ENCODE measurements at places on chromosomes 12 and 14.

DNA sequence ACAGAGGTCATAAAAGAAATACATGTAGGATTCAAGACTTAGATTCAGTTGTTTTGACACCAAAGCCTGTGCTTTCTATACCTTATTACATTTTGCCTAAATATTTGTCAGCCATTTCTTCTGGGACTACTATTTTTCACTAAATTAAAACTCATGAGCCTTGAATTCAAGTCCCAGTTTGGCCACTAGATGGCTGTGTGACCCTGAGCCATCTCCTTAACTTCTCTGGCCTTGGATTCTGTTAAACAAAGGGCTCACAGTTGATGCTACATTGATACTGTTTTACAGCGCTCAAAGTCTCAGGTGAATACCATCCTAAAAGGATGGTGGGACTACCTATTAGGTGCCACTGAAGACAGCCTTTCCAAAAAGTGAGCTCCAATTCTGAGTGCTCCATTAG lies 39.6 kb upstream of the CCDC198 start:
- no peak for DNase-seq

GRCh38 chr12:90757957-90758356 lies 197.0 kb downstream of the CCER1 start:
- DNase-seq, result no peak

- DNase-seq, result no peak
Observed at GRCh38 chr14:37709419-37710195, 114.2 kb downstream of the TTC6 start.

- no peak for DNase-seq
Observed at GRCh38 chr14:42353315-42353714, 746.6 kb downstream of the LRFN5 start.

DNA sequence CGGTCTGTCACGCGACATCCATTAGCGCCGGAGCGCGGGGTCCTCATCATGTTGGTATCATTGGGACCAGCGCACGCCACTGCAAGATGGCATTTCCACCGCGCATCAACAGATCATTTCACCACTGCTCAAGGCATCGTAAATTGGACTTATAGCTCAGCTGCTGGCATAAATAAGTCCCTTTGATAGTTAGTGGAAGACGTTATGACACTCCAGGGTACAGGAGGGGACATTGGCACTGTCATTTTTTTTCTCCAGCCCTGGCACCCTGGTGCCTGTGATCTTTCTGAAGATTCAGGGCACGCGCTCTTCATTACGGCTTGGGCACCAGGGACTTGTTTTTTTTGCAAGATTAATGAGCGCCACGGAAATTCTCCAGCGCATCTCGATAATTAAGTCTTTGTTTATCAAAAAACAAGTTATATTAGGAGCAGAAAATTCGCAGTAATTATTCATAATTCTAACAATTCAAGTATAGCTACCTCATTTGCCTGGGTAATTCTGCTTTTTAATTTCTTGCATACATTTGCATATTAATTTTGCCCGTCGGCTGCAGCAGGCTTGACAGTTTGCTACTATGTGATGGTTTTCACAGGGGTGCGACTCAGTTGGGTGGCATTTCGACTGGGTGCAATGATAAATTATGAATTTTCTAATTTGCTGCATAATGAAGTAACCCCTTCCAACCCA lies 167.7 kb downstream of the VRK1 start:
- DNase-seq, result no peak

- no peak for DNase-seq
Observed at GRCh38 chr14:48967419-48967818, 618.8 kb downstream of the RPS29 start.

DNA sequence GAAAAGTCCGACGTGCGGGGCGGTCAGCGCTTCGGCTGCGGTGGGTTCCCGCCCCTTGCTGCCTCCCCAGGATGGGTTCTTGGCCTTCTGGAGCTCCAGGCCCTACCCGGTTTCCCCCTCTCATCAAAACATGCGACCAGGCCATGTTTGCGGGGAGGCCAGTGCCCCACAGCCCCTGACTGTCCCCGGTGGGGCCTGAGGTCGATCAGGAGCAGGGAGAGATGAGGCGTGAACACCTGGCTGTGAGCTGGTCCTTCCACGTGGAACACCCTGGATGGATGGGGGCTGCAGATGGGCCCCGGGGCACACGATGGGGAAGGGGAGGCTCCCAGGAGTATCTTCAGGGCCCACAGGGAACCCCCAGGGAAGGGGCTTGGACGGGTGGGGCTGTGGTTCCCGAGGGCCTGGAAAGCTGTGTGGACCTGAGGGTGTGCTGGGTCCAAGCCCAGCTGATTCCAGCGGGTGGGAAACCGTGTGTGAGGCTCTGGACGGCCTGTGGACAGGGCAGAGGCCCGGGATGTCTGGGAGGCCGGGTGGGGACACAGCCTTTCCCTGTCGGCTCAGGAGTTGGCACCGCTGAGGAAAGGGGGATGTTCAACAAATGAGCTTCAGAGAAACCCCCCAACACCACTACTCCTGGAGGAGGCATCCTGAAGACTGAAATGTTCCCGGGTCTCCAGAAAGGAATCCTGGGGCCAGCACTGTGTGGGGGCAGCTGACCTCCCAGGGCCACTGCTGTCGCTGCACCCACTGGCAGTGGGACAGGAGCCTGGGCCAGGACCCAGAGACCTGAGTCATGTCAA lies 187.0 kb upstream of the C14orf180 start:
- DNase-seq, result no peak

GRCh38 chr12:127559349-127560040 lies 707.5 kb upstream of the TMEM132C start:
- DNase-seq, result peak; percentile 2

GRCh38 chr12:116508145-116509121 lies 50.7 kb upstream of the MAP1LC3B2 start:
- DNase-seq, result peak; percentile 10

DNA sequence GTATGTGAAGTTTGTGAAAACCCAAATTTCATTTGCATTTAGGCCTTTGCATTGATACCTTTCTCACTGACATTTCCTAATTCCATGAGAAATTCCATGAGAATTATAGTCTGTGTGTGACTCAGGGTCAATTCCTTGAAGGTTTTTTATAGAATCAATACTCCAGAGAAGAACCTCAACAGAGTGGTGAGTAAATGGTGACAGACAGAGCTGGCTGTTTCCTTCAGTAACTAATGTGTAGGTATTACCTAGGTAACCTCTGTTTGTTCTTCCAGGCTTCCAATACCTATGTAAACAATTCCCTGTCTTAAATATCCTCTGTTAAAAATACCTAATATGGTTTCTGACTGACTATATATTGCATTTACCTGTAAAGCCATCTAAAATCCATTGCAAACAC lies 117.0 kb downstream of the TTC8 start:
- DNase-seq, result no peak

- no peak for DNase-seq
Observed at GRCh38 chr12:5364036-5364770, 67.7 kb upstream of the NTF3 start.

DNA sequence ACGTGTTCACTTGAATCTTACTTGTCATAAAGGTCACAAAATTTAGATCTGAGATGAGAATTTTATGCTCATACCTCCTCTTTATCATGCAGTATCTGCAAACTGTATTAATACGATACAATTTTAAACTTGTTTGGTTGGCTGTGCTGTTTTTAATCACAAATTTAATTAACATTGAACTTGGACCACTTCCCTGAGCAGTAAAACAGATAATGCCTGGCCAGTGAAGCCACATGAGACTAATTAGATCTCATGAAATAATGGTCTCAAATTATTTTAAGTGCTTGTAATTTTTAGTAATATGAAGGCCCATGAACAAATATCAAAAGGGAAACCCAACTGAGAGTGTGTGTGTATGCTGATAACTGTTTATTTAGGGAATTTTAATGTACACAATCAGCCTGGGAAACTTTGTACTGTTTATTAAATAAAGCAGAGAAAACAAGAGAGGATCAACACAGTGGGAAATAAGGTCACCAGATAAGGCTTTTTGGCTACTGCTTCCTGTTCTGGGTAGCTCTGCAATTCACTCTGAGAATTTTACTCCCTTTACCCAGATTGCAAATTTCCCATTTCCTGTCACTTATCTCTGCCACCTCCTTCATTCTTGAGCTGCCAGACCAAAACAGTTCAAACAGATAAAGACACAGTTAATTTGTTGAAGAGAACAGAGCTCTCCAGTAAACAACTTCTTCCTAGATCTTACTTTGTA lies 61.6 kb upstream of the GNPNAT1 start:
- DNase-seq, result no peak

DNA sequence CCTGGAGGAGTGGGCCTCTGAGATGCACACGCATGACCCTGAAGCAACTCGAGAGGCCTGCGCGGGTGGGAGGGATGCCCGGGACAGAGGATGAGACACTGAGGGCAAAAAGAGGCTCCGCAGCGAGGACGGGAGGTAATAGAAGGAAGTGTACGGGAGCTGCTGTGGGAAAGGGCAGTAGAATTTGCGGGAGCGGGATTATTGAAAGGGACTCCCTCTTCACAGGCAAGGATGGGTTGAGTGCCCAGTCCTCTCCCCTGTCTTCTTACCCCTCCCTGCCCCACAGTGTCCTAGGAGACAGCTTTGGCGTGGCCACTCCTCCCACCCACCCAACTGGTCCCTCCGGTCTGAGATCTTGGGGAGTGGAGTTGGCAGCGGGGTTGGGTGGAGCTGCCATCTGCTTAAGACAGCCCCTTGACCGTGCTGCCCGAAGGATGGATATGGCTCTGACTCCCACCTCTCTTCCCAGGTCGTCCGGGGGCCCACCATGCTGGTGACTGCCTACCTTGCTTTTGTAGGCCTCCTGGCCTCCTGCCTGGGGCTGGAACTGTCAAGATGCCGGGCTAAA lies 15.7 kb upstream of the ESPL1 start:
- no peak for DNase-seq

GRCh38 chr14:95490727-95491451 lies 25.6 kb downstream of the SYNE3 start:
- no peak for DNase-seq

DNA sequence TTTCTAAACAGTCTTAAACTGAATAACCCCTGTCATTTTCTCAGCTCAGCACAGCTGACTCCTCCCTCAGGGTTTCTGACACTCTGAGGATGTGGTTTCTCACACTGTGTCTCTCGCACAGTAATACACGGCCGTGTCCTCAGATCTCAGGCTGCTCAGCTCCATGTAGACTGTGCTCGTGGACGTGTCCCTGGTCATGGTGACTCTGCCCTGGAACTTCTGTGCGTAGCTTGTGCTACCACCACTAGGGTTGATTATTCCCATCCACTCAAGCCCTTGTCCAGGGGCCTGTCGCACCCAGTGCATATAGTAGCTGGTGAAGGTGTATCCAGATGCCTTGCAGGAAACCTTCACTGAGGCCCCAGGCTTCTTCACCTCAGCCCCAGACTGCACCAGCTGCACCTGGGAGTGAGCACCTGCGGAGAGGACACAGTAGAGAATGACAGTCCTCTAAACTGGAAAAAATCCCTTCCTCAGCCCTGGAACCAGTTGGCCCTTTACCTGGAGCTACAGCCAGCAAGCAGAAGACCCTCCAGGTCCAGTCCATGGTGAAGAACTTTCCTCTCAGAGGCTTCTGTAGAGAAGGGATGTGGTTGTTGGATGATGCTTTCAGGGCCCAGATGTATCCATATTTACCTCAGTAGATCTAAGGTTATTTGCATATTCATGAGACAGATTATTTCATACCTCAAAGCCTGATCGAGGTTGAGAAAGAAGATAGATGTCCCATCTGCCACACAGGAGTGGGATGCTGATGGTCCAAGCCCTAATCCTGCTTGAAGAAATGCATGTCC lies 984.8 kb downstream of the TMEM121 start:
- peak; percentile 11 for DNase-seq

GRCh38 chr14:51650716-51651387 lies 858 bp upstream of the FRMD6 start:
- DNase-seq, result no peak

DNA sequence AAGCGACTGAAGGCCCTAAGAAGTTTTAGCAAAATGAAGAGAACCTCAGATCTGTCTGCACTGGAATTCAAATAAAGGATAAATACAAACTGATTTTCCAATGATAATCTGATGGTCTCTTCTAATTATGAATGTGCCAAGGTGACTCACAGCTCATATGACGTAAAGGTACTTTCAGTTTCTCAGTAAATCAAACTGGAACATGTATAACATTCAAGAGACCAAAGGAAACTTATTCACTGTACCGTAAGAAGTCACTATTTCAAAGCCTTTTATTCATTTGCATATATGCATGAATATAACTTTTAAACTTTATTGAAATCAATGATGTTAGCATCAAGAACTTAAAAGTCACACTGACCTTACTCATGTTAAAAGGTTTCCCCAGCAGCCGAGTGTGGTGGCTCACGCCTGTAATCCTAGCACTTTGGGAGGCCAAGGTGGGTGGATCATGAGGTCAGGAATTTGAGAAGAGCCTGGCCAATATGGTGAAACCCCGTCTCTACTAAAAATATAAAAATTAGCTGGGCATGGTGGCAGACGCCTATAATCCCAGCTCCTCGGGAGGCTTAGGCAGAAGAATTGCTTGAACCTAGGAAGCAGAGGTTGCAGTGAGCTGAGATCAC lies 52.2 kb downstream of the ATXN2 start:
- DNase-seq, result no peak

DNA sequence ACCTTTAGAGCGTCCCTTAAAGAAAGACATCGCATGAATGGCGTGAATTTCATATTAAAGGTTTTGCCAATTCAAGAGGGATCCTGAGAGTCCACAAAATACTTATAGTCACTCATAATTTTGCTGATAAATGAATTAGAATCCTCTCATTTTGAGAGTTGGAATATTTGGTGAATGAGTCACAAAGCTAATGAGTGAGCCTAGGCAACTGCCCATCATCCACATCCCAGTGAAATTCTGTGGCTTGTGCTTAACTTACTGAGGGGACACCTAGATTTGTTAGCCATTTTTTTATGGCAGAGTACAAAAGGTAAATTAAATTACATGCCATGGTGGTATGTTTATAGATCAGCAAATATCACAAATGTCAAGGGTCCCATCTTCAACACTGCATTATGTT lies 12.7 kb upstream of the NOXRED1 start:
- DNase-seq, result no peak

DNA sequence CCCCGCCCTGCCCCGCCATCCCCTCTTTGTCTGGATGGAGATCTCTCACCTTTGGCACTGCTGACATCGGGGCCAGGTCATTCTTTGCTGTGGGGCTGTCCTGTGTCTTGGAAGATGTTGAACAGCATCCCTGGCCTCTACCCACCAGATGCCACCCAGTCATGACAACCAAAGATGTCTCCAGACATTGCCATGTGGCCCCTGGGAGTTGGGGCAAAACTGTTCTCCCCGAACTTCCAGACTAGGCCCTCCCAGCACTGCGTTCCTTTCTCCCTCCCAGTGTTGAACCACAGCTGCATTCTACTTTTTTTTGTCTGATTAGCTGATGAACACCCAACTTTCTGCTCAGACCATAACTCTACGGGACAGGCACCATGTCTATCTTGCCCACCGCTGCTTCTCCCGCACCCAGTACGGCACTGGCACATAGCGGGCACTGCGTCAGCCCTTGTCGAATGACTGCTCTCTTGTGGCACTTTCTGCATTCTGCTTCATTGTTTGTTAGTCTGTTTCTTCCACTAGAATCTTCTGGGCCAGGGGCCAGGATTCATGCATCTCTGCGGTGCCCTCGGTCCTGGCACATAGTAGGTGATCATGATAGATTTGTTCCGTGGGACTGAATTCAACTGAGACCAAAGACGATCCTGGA lies 13.1 kb upstream of the MYL2 start:
- DNase-seq, result no peak

All from stimulated activated CD4-positive, alpha-beta T cell treated with anti-CD3 and anti-CD28 coated beads, TNF-alpha, amount 100 ng/mL, for 4 hours (primary cell).